Fibroblast of lung (primary cell): ENCODE measurements at places on chromosomes 5 and 9.

GRCh38 chr5:116097301-116097700 is 12.5 kb downstream of the COMMD10 start:
- DNase-seq, result peak; percentile 59

DNA sequence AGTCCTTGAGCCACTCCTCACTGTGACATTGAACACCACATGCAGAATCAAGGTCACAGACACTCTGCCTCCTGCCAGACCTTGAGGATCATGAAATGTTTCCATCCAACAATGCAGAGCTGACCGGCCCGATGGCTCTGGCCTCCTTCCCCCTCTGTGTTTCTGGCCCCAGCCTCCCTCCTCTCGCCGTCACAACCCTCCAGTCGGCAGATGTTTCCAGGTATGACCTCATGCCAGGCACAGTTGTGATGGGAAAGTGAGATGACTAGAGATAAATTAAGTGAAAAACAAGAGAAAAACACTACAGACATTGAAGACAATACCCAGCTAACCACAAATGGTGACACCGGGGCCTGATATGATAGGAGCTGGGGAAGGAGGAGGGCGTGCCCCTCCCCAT is 9.8 kb downstream of the NTNG2 start:
- no peak for DNase-seq

- no peak for DNase-seq
Observed at GRCh38 chr5:54885636-54886035, 99.8 kb downstream of the ESM1 start.

DNA sequence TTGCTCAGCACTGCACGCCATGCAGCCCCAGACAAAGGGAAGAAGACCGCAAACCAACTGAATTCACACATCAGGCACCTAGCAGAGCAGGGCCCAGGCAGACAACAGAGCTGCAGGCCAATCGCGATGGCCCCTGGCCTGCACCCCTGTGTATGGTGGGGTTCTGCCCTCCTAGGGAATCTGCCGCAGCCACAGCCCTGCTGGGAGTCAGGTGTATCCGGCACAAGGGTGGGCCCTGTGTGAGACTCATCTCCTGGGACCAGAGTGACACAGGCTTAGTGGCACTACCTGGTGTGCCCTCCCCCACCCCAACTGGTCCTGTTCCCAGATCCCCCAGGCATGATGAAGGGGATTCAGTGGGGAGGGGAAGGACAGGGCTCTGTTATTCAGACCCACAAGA is 122.8 kb downstream of the ATPSCKMT start:
- no peak for DNase-seq

GRCh38 chr9:121326130-121326838 is 43.8 kb downstream of the STOM start:
- DNase-seq, result peak; percentile 63

DNA sequence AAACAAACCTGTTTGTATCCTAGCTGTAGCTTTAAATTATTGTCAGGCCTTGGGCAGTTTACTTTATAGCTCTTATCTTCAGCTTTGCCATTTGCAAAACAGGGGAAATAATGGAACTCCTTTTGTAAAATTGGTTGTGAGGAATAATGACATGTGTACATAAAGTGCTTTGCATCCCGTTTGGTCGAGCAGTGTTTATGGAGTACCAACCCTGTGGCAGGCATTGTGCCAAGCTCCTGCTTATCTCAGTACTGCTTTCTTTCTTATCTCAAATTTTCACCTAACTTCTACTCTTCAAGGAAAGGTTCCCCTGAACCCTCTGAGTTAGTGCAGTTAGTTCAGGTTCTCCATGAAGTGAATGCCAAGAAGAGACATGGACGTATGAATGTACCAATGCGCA is 9.4 kb upstream of the TENT2 start:
- DNase-seq, result no peak

GRCh38 chr9:129063061-129063460 is 17.9 kb upstream of the DOLPP1 start:
- no peak for DNase-seq

GRCh38 chr9:38022203-38022895 is 46.7 kb downstream of the SHB start:
- DNase-seq, result no peak

DNA sequence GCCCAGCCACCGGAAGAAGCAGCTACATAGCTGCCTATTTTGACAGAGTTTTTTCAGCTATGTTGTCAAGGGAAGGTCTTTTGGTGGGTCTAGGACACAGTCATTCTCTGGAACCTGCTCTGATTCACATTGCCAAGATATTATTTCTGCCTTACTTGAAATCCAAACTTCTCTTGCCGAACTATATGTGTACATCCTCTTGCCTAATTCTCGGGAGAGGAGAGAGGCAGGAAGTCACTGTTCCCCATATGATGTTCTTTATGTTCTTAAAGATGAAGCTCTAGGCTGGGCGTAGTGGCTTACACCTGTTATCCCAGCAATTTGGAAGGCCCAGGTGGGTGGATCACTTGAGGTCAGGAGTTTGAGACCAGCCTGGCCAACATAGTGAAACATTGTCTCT is 8.6 kb downstream of the TMEM252 start:
- no peak for DNase-seq

DNA sequence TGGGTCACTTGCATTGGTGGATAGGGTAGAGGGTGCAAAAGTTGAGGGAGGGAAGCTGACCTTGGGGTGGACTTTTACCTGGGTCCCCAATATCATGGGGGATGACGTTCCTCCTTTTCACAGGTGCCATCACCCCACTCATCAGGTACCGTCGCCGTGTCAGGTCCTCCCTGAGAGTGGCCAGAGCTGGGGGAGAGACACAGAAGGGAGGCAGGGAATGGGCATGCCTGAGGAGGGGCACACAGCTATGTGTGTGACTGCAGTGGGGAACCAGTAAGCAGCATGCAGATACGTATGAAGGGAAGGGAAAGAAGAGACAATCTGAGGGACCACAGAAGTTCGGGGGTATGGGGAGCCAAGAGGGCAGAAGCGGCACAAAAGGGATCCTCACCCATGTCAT is 6.5 kb downstream of the CREB3 start:
- no peak for DNase-seq

- peak; percentile 90 for DNase-seq
Observed at GRCh38 chr5:62475072-62475471, 62.5 kb downstream of the IPO11 start.

DNA sequence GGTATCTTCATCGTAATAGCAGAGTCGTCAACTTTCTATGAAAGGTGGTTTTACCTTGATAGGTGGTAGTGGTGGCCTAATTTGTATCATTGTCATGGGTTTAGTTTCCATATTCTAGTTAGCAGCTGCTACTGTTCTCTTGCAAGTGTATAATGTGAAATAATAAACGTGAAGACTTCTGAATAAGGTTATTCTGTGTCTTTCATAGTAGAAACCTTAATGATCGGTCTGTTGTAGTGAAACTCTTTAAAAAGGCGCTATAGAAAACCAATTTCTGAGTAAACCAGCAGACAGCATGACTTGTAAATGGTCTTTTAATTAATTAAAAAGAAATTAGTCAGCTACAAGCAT is 1.6 kb downstream of the SET start:
- DNase-seq, result no peak

GRCh38 chr5:8081179-8081578 is 212.2 kb downstream of the MTRR start:
- DNase-seq, result no peak

DNA sequence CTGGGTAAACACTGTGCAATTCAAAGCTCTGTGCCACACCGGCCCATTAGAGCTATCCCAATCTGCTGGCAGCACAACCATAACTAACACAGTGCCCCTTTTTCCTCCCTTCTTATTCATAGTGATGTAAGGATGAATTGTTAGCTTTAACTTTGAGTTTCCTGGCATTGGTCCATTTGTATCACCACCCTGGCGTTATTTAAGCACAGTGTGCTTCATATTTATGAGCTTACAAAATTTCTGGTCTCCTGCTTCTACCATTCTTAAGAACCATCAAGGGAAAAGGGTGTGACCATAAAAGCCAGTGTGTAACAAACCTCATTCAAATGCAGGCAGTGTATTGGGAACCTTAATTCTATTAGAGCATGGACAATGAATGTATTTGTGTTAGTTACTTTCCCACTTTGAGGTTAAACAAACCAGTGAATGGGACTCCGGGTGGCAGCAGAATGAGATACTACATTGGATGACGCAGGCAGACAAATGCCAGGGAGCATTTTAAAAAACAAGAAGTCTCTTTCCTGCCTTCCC is 222.6 kb downstream of the TMEM161B start:
- DNase-seq, result peak; percentile 6

DNA sequence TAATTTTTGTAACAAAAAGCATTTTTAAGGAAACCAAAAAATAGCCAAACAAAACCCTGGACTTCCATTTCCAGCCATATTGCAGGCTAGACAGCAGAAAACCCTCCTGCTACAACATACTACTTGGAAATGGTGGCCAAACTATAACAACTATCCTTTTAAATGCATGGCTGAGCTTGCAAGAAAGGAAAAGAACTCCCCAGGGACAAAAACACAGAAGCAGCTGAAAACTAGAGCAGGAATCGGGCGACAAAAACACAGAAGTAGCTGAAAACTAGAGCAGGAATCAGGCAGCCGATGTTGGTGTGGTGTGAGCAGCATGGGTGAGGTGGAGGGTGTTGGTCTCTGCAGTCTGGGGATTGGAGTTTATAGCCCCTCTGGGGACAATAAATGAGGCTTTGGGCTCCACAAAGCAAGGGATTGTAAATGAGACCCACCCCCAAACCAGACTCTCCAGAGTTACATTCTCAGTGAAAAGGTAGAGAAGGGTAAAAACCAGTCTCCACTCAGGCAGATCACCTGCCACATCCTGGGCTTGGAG is 95.2 kb downstream of the C9orf50 start:
- no peak for DNase-seq

DNA sequence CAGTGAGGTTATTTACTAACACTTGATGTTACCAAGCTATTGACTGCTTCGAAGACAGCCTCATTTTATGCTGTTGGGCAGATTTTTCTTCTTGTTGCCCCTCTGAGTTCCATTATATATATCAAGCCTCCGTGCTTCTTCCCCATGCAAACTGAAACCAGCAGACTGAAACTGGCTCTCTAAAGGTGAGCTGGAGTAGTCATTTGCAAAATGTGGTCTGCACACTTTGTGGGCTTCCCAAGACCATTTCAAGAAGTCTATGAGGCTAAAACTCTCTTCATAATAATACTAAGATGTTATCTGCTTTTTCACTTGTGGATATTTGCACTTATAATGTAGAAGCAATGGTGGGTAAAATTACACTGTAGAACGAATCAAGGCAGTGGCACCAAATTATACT is 13.9 kb downstream of the SLC36A1 start:
- DNase-seq, result no peak

DNA sequence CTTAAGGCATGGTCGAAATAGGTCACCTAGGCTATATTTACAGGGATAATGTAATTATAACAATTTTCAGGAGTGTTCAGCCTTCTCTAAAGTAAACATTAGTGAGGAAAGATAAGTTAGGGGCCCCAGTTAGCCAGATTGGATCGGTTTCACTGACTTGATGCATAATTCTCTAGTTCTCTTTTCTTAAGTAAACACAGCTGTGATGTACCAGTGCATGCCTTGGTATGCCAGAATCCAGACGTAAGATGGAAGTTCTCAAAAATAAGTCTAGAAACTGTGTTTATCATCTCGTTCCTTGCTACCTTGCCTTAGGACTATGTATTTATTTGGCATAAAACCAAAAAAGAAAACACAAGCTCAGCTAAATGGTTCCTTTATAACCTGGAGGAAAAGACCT is 442.2 kb upstream of the CLINT1 start:
- no peak for DNase-seq

DNA sequence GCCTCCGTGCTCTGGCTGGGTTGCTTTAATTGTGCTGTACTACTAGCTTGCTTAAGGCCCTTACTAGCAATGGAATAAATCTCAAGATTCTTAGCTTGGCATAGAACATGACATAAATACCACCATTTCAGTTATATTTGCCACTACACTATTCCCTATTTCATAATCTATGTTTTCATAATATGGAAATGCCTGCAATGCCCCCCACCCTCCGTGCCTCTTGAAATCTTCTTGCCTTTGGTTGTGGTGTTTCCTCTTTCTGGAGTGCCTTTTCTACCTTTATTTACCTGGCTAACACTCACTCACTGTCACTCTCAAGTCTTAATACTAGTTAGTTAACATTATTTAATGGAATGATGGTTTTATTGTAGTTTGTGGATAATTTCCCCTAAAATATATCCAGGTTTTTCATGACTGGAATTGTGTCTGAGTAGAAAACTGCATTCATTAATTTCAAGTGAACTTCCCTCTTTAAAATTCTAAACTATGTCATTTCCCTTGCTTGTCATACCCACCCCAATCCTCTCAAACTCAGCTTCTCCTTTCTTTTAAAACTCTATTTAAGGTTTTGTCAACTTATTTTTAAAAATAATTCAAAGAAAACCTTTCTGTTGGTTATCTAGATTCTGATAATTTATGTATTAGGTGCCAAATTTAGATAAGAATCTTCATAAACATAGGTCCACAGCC is 521.7 kb upstream of the DAB2 start:
- DNase-seq, result no peak

- peak; percentile 25 for DNase-seq
Observed at GRCh38 chr5:160545832-160546231, 124.2 kb downstream of the PTTG1 start.

DNA sequence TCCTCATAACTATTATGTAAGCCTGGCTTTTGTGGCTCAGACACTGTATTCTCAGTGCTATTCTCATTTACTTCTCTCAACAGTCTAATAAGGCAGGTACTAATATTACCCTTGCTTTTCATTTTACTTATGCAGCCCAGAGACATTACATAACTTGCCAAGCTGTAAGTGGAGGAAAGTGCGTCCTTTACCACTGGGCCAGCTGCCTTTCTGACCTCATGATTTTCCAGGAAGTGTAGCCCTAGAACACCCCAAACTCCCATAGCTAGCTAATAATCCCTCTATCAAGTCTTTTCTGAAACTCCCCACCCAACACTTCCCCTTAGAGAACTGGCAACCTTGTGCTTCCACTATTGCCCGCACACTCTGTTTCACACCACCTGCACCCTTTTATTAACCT is 192.9 kb upstream of the HMHB1 start:
- no peak for DNase-seq

DNA sequence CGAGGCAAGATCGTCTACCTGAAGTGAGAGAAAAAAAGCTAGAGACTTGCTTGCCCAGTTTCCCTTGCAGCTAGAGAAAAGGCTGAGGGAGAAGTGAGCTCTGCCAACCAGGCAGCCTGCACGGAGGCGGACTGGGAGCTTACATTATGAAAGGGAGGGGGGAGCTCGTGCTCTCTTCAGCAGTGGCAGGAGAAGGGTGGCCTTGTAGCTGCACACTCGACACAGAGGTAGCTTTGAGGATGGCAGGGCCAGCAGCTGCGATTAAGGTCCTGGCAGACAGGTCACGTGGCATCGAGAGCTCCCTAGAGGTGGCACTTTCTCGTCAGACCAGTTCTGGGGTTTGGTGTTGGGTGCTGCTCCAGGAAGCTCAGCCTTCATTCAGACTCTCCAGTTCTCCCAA is 26.7 kb downstream of the APBA1 start:
- DNase-seq, result no peak

DNA sequence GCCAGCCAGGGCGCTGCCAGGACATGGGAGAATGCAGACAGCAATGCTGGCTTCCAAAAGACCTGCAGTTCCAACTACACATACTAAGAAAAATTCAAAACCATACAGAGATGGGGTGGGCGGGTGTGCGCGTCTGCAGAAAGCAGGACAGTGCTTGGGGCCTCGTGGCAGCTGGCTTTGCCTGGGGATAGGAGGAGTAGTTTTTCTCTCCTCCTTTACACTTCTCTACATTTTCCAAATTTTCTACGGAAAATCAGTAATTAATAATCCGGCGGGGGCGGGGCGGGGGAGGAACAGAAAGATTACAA is 43.6 kb upstream of the SARDH start:
- DNase-seq, result no peak
